ENCODE measurements at places on chromosomes 13 and 19. TPM values are rescaled to one million over a fixed set of nuclear protein-coding genes. Genes with fewer than 3 reads are reported as not detected.

Gene PRR12
- total RNA-seq, result 2.1 TPM

Gene C2CD4C
- total RNA-seq, result not detected

Gene PSPN
- 0.79 TPM for total RNA-seq

Gene PTGER1
- total RNA-seq, result 15.5 TPM

Gene RAVER1
- 5.5 TPM for total RNA-seq

Gene ZNF700
- 7.9 TPM for total RNA-seq

Gene BEST2
- not detected for total RNA-seq

Gene ZNF723
- not detected for total RNA-seq

Gene FRY
- total RNA-seq, result 9.5 TPM

Gene TGFB1
- 37.2 TPM for total RNA-seq

Gene GFY
- total RNA-seq, result not detected

Gene CYP4F8
- not detected for total RNA-seq

Gene PRSS57
- total RNA-seq, result not detected

Gene TINCR
- total RNA-seq, result 0.12 TPM

Gene ZNF414
- 3.2 TPM for total RNA-seq

Gene CNOT3
- total RNA-seq, result 15.3 TPM

Gene TNFSF13B
- total RNA-seq, result 9.0 TPM

Gene ZNF708
- 7.0 TPM for total RNA-seq

Gene GAS6
- 10.8 TPM for total RNA-seq

Gene DAND5
- total RNA-seq, result 0.13 TPM

Data from aortic smooth muscle cell (primary cell).